ENCODE measurements at places on chromosomes 12 and 14.

DNA sequence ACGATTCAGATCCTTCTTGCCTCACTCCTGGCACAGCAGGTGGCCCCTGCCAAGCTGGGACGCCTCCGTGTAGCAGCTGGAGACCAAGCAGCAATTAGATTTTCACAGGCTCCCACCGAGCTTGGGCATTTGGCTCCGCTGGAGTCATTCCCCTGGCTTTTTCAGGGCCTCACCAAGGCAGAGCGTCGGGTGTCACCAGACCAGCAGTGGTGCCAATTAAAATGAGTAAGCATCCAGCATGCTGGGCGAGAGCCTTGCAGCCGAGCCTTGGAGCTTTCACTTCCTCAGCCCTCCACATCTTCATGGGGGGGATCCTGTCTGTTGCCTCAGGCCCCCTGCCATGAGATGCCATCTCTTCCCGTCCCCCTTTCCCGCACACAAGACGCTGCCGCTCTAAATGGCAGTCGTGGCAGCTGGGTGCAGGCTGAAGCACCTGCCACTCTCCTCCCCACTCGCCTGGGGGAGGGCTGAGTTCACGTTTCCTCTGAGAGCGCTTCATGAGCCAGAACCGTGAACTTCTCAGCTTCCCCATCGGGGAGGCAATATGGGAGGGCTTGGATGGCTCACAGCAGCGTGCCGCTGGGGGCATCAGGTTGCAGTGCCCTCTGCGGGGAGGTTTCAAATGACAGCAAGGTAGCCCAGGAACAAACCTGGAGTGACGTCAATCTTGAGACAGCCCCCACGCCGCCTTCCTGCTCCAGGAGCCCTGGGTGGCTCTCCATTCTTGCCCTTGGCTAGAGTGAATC, 11.7 kb downstream of the TPCN1 start:
- DNase-seq: peak; percentile 53

- no peak for DNase-seq
These were observed 24.4 kb downstream of the ADCY6 start for GRCh38 chr12:48764521-48764920.

DNA sequence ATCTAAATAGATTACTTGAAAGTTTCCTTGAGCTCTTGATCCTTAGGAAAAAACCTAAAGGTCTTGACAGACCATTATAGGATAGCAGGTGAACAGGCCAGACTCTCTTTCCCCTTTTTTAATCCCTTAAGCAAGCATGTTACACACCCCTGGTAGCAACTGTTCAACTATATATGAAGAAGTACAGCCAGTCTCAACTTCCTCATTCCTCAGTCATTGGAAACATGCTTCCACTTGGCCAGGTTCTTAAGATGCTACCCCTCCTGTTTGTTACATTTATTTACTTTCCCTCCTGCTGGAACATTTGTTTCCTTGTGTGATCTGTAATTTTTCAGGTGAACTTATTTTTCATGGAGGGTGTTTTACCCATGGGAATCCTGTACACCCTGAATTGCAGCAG, 124.1 kb downstream of the ARMH4 start:
- DNase-seq: no peak

DNA sequence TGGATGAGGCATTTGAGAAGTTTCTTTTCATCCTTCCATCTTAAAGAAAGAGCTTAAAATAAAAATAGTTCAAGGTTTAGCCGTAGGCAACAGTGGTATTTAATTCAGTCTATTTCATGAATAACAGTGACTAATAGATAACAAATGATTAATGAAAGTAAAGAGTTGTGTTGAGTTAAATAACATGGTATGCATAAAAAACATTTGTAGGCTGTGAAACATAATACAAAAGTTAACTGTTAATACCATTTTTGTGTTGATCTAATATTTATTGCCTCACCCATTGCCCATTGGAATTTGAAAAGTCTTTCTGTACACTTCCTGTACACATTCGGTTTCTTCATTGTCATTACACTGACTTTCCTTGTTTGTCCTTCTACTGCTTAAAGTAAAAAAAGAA, 108.6 kb upstream of the PDE3A start:
- DNase-seq: no peak

DNA sequence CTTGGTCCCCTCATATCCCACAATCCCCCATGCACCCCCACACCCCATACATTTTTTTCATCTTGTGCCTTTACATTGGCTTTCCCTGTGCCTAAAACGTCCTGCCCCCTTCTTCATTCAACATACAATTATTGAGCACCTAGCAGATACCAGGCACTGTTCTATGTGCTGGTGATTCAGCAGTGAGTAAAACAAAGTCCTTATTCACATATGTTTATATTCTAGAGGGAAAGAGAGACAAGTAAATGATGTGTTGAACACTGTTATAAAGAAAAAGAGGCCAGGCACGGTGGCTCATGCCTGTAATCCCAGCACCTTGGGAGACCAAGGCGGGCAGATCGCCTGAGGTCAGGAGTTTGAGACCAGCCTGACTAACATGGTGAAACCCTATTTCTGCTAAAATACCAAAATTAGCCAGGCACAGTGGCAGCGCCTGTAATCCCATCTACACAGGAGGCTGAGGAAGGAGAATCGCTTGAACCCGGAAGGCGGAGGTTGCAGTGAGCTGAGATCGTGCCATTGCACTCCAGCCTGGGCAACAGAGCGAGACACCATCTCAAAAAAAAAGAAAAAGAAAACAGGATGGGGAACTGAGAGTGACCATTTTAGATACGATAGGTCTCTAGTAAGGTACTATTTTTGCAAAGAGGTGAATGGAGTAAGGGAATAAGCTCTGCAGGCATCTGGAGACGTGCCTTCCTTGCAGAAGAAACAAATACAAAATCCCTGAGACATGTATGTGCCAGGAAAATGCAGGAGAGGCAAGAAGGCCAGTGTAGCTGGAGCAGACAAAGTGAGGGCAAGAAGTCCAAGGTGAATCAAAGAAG, 12.2 kb downstream of the SLC7A7 start:
- no peak for DNase-seq

DNA sequence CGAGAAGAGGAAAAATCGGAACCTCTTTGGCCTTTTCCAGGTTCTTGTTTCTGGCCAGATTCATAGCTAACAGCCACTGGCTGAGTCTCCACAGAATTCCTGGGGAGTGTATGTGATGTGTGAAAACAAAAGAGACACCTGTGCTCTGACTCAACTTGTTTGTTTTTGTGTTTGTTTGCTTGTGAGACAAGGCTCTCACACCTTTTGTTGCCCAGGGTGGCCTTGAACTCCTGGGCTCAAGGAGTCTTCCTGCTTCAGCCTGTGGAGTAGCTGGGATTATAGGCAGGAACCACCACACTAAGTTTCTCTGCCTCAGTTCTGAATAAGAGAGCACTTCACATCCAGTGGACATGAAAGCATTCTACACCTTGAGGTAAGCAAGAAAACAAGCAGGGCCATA, 22.7 kb downstream of the MFAP5 start:
- no peak for DNase-seq

DNA sequence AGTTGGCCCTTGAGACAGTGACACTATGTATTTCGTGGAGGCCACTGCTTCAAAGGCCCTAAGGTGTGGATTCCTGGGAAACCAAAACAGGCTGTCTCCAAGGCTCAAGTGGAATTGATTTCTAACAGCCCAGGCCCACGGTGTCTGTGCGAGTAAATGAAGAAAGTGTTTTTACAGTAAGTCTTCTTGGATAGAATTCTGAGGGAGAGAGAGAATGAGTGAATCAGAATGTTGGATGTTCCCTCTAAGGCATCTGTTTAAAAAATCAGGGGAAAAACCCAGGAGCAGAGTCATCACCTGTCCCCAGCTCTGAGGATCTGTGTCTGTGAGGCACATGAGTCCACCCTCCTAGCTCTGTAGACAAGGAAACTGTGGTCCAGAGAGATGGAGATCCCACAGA, 22.3 kb upstream of the BDKRB1 start:
- DNase-seq: no peak

- no peak for DNase-seq
These were observed 136.5 kb upstream of the CCND2 start for GRCh38 chr12:4137015-4137414.

- DNase-seq: no peak
These were observed 15.6 kb downstream of the LGR5 start for GRCh38 chr12:71455028-71455737.

- no peak for DNase-seq
These were observed 235.3 kb downstream of the KSR2 start for GRCh38 chr12:117733549-117733805.

DNA sequence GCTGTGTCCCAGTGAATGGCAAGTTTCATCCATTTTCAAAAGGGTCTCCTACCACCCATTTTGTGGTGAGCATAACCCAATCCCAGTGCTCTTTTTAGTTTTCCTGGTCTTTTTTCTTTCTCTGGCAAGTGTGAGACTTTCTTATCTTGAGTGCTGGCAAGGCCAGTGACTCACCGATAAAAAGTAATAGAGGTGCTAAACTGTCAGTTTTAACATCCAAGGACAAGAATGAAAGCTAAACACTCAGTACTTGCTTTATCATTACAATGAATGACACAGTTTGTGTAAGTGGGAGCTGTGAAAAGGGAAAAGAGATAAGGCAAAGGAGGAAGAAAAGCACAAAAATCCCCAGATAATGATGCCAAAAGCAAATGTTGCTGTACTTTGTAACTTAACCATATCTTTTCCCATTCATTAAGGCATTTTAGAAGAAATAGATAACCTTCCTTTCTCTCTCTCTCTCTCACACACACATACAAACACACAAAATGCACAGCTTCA, 4.9 kb upstream of the LRIG3 start:
- DNase-seq: no peak

GRCh38 chr14:34742270-34743115, 28.1 kb upstream of the CFL2 start:
- DNase-seq: no peak

- DNase-seq: no peak
These were observed 3.1 kb downstream of the LRFN5 start for GRCh38 chr14:41609704-41610183.

GRCh38 chr14:77353469-77354141, 23.3 kb downstream of the TMED8 start:
- no peak for DNase-seq

DNA sequence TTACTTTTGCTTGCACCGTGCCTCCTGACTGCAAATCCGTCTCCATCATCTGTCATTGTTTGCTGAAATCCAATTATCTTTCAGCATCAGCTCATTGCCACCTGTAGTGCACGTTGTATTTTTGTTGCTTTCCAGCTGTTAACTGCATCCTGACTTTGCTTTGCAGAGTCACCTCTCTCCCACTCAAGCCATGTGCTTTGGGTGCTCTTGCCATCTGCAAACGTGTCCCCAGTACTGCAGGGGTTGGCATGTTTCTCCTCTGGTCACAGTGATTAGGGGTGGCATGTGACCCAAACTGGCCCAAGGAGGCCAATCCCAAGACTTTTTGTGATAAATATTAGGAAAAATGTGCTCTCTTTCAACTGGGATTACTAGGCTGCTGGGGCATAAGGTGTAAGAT, 10.5 kb upstream of the TMED2 start:
- DNase-seq: no peak

DNA sequence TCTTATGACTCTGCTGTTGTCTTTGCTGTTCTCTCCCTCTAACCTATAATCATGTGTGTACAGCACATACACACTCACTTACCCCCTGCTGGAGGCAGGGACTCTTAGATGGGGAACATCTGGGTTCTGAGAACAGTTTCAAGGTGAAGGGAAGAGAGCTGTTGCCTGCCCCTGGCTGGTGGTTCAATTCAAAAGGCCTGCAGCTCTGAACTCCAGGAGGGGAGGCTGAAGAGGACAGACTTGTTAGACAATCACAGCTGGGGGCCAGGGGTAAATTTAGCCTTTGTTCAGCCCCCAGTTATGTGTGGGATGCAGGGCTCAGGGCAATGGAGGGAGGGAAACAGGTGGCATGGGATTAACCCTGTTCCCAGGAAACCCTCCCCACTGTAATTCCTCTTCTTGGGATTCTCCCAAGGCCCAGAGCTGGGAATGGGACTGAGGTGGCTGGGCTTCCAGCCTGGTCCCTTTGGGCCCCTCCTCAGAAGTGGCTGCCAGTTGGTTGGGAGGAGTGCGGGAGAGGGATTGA, 1.9 kb downstream of the MYL6B start:
- no peak for DNase-seq

- no peak for DNase-seq
These were observed 29.6 kb downstream of the NUDT4 start for GRCh38 chr12:93407054-93407962.

GRCh38 chr14:72598306-72598705, 295.6 kb downstream of the DPF3 start:
- DNase-seq: no peak

DNA sequence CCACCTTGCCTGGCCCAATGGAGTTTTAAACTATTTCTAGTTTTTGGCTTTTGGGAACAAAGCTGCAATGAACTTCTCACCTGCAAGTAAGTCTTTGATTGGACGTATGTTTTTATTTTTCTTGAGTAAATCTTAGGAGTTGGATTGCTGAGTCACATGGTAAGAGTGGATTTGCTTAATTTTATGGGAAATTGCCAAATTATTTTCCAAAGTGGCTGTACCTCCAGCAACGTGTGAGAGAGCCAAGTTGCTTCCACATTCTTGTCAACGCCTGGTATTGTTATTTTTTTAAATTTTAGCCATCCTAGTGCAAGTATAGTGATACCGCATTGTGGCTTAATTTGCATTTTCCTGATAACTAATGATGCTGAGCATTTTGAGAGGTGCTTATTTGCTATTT, 136.6 kb downstream of the LMNTD1 start:
- DNase-seq: no peak

DNA sequence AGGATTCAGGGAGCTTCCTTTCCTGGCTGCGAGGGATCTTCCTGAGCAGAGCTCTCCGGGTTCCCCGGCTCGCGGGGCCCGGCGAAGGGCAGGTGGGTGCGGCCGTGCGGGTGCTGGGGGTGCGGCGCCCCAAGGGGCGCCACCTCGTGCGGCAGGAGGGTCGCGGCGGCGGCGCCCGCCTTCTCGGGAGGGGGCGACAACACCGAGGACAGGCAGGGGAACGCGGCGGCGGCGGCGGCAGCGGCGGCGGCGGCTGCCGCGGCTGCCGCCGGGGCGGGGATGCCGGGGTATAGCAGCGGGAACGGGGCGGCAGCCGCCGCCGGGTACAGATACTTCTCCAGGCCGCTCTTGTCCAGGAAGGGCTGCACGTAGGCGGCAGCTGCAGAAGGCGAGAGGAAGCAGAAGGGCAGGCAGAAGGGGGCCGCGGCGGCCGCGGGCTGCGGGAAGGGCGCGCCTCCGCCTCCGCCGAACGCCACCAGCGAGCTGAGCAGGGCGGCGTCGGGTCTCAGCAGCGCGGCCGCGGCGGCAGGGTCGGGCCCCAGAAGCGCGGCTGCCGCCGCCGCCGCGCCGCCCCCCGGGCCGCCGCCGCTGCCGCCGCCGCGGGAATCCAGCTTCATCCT, 2.7 kb downstream of the BHLHE41 start:
- DNase-seq: no peak

GRCh38 chr14:26548406-26548805, 49.4 kb downstream of the NOVA1 start:
- DNase-seq: no peak

DNA sequence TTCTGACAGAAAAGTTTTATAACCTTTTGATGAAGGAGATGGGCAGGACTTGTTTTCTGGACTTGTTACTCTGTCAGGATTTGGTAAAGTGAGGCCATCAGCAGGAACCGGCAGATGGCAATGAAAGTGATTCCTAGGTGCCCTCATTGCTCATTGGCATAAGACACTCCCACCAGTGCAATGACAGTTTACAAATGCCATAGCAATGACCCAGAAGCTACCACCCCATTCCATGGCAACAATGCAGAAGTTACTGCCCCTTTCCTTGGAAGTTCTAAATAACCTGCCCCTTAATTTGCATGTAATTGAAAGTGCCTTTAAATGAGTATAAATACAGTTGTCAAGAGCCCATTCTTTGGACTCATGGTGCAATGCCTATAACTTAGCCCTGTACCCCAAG, 222.6 kb downstream of the CEP128 start:
- no peak for DNase-seq

- DNase-seq: no peak
These were observed 63.4 kb upstream of the NCOR2 start for GRCh38 chr12:124630791-124631313.

GRCh38 chr12:3772380-3772779, 19.5 kb upstream of the CRACR2A start:
- no peak for DNase-seq
